ENCODE measurements at places on chromosomes 2 and 18. TPM values are rescaled to one million over a fixed set of nuclear protein-coding genes. Genes with fewer than 3 reads are reported as not detected.

- no peaks in the 10 kb centered on the region for H3K27me3 ChIP-seq
- no peak overlapping the region for H3K4me3 ChIP-seq
- H3K36me3 ChIP-seq, result no peaks in the 10 kb centered on the region
- H3K27ac ChIP-seq, result no peak overlapping the region
- no peak for DNase-seq
These were observed 131.9 kb downstream of the SOX11 start for GRCh38 chr2:5824126-5824525.

The PLA2R1 gene
- polyA plus RNA-seq, result 9.9 TPM

The HOXD13 gene
- not detected for polyA plus RNA-seq

DNA sequence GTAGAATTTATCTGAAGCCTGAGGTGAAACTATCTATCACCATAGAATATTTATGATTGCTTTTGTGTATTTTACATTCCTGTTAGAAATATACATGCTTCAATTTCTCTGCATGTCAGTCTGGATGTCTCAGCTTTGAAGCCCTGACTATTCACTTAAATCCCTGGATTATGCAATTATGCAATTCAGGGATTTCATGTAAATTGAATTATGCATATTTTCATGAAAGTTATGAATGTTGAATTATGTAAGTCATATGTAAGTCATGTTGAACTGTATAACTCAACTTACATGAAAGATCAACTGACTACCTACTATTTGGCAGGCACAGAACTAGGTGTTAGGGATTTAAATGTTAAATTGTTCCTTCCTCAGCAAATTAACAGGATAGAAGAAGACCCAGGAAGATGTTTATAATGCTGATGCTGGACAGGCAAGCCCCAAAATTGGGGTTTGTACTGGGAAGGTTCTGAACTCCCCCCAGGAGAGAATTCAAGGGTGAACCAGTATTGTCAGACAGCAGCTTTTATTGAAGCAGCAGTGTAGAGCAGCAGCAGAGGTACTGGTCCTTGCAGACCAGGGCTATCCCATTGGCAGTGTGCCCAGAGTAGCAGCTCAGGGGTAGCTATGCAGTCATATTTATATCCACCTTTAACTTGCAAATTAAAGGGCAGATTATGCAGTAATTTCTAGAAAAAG lies 236.5 kb downstream of the ZNF804A start:
- H3K4me1 ChIP-seq, result no peaks in the 10 kb centered on the region
- H3K4me3 ChIP-seq, result no peak overlapping the region
- no peaks in the 10 kb centered on the region for H3K36me3 ChIP-seq
- H3K27ac ChIP-seq, result no peak overlapping the region
- H3K27me3 ChIP-seq, result no peaks in the 10 kb centered on the region

- H3K27ac ChIP-seq, result no peak overlapping the region
- no peaks in the 10 kb centered on the region for H3K36me3 ChIP-seq
- H3K4me3 ChIP-seq, result no peak overlapping the region
- H3K4me1 ChIP-seq, result no peaks in the 10 kb centered on the region
These were observed 381.0 kb upstream of the CNTNAP5 start for GRCh38 chr2:123644053-123644452.

The CYP26B1 gene
- polyA plus RNA-seq, result 1.5 TPM

DNA sequence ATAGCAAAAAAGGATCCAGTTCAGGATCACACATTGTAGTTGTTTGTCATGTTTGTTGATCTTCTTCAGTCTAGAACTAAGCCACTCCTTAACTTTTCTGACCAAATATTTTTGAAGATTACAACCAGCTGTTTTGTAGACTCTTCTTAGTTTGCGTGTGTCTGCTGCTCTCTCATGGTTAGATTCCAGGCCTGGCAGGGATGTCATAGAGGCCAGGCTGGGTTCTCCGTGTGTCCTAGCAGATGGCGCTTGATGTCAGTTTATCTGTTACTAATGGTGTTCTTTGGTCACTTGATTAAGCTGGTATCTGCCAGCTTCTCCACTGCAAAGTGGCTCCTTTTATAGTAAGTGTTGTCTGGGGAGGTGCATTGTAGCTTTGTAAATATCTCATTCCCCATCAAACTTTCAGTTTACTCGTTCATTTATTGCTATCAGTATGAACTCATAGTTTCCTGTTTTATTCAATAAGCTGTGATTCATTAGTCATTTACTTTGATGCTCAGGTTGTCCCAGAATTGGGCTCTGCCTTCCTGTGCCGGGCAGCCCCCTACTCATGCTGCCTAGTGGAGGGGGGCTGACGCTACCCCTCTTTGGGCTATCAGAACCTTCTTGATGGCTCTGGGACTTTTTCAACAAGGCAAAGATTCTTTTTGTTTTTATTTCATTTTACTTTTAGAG lies 42.1 kb downstream of the GRHL1 start:
- H3K27me3 ChIP-seq, result no peaks in the 10 kb centered on the region
- H3K27ac ChIP-seq, result no peak overlapping the region
- H3K4me3 ChIP-seq, result no peak overlapping the region
- H3K36me3 ChIP-seq, result no peaks in the 10 kb centered on the region
- H3K4me1 ChIP-seq, result peaks cover 3% of the 10 kb centered on the region

The LYPD1 gene
- polyA plus RNA-seq, result 1.6 TPM

The DAW1 gene
- polyA plus RNA-seq, result 0.17 TPM

The SULT1C4 gene
- 17.6 TPM for polyA plus RNA-seq

DNA sequence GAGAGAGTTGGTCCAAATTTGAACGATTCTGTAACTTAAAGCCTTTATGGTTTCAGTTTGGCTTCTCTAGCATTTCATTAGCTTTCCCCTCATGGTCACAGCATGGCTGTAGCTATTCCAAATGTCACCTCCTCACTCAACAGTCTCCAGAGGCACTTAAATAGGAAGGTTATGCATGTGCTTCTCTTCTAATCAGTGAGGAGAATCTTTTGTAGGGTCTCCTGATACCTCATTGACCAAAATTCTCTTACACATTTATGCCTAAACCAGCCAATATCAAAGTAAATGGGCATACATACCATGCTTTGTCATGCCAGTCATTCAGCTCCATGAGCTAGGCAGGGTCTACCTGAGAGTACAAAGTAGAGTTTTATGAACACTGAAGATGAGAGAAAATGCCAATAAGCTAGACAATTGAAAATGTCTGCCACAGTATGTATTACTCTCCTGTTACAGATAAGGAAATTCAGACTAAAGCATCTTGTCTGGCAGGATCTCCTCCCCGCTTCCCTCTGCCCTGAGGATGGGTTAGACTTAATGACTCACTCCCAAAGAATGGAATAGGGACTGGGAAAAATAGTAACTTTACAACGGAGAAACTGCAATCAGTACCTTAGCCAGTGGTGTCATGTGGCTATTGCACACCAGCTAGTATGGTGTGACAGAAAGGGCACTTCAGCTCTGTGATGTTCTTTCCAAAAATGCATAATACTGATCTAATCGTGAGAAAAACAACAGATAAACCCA lies 15.4 kb downstream of the DSG2 start:
- no peaks in the 10 kb centered on the region for H3K36me3 ChIP-seq
- H3K4me3 ChIP-seq, result no peak overlapping the region
- H3K4me1 ChIP-seq, result peaks cover 5% of the 10 kb centered on the region
- no peaks in the 10 kb centered on the region for H3K27me3 ChIP-seq
- no peak for DNase-seq

DNA sequence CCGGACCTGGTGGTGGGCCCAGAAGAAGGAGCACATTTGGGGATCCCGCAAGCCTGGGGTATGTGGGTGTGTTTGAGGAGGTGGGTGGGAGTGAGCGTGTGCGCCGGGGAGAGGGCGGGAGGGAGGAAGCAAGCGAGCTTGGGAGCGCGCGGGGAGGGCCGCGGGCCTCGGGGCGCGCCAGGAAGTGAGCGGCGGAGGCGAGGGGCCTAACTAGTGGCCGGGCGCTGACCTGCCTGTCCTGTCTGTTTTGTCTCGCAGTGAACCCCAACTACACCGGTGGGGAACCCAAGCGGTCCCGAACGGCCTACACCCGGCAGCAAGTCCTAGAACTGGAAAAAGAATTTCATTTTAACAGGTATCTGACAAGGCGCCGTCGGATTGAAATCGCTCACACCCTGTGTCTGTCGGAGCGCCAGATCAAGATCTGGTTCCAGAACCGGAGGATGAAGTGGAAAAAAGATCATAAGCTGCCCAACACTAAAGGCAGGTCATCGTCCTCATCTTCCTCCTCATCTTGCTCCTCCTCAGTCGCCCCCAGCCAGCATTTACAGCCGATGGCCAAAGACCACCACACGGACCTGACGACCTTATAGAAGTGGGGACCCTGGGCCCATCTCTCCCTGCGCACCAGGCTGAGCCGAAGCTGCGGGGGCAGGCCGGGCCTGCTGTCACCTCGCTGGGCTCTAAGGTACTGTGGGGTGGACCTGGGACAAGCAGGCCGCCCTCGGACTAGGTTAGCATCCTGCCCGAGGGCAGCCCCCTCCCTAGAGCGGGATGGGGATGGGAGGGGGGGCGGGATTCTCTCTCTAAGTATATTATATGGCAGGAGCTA lies 1.2 kb downstream of the HOXD4 start:
- H3K27me3 ChIP-seq, result no peaks in the 10 kb centered on the region
- no peak overlapping the region for H3K27ac ChIP-seq
- no peak for DNase-seq
- peak overlapping the region; percentile 36 for H3K4me3 ChIP-seq

The COL5A2 gene
- 46.8 TPM for polyA plus RNA-seq

DNA sequence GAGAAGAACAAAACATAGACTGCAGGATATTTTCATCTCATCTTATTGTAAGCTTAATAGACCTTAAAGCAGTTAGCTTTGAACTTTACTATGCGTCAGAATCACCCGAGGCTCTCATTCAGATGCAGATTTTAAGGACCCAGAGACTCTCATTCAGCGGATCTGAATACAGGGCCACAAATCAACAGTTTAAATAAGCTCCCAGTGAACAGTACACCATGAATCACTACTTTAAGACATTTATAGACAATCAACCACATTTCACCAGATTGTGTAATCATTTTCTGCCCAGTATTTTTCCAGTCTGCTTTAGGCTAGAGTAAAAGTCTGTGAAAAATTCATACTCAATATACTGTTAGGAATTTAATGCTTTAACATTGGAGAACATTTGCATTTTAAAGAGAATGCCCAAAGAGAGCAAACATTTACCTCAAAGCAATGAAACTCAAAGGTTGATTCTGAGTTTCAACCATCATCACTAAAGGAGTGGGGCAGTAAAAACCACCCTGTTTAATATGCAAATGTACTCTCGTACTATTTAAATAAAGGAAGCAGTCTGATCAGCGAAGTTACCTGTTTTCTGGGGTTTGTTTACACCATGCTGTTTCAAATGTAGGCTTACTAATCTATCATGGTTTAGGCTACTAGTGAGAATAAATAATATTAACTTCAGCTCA lies 11.0 kb upstream of the ALPK2 start:
- no peaks in the 10 kb centered on the region for H3K4me1 ChIP-seq
- no peak overlapping the region for H3K27ac ChIP-seq
- no peak for DNase-seq
- no peak overlapping the region for H3K4me3 ChIP-seq
- H3K36me3 ChIP-seq, result no peaks in the 10 kb centered on the region
- no peaks in the 10 kb centered on the region for H3K27me3 ChIP-seq

- peaks cover 6% of the 10 kb centered on the region for H3K4me1 ChIP-seq
- no peaks in the 10 kb centered on the region for H3K27me3 ChIP-seq
- no peak for DNase-seq
- no peak overlapping the region for H3K27ac ChIP-seq
- no peak overlapping the region for H3K4me3 ChIP-seq
- no peaks in the 10 kb centered on the region for H3K36me3 ChIP-seq
These were observed 240.6 kb upstream of the RAB12 start for GRCh38 chr18:8368512-8369217.

The GULP1 gene
- polyA plus RNA-seq, result 22.3 TPM

GRCh38 chr2:171667041-171667440 lies 20.2 kb upstream of the DYNC1I2 start:
- H3K4me3 ChIP-seq, result no peak overlapping the region
- no peak overlapping the region for H3K27ac ChIP-seq
- H3K4me1 ChIP-seq, result no peaks in the 10 kb centered on the region
- no peaks in the 10 kb centered on the region for H3K36me3 ChIP-seq
- DNase-seq, result no peak

- no peak overlapping the region for H3K27ac ChIP-seq
- no peaks in the 10 kb centered on the region for H3K27me3 ChIP-seq
- DNase-seq, result no peak
These were observed 169.5 kb upstream of the AGAP1 start for GRCh38 chr2:235324324-235324723.

The QPCT gene
- 17.7 TPM for polyA plus RNA-seq

DNA sequence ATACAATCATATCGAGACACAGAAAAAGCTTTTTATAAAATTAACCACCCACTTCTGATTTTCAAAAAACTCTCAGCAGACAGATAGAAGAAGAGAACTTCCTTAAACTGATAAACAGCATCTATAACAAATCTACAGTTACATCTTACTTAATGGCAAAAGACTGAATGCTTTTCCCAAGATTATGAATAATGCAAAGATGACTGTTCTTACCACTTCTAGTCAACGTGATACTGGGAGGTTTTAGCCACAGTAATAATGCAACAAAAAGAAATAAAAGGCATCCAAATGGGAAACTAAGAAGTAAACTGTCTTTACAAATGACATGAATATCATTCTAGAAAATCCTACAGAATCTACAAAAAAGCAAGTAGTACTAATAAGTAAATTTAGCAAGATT lies 58.0 kb upstream of the TMEM247 start:
- no peak overlapping the region for H3K27ac ChIP-seq
- H3K36me3 ChIP-seq, result no peaks in the 10 kb centered on the region
- DNase-seq, result no peak
- no peak overlapping the region for H3K4me3 ChIP-seq

DNA sequence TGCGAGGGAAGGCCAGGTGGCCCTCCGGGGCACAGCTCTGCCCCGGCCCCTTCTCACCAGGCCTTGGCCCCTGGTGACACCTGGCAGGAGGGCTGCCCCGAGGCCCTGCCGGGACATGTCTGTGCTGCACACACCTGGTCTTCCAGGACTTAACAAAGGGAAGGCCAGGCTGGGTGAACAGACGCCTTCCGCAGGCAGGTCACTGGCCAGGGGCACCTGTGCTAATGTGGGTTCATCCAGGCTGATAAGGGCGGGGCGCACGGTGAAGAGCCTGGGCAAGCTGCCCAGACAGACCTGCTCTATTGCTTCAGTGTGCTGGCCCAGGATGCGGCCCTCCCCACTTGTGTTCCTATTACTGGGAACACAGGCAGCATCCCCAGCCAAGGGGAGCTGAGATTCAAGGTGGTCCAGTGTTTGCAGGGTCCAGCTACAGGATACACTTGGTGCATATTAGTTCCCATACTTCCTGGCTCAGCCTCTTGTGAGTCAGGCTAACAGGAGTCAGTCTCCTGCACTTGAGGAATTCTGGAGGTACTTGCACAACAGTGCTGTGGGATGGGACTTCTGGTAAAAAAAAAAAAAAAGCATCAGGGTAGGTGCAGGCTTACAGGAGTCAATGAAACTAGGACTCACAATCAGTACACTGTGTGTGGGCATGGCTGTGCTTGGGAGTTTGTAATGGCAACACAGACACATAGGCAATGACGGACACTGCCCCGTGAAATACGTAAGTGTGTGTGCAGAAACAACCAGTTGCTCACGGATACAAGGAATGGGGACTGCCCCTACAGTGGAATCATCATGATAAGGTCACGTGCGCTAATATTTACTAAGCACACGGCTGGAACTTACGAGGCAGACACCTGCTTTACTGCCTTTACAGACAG lies 261.4 kb downstream of the TWIST2 start:
- no peaks in the 10 kb centered on the region for H3K27me3 ChIP-seq
- no peak for DNase-seq
- H3K4me3 ChIP-seq, result no peak overlapping the region
- H3K4me1 ChIP-seq, result peaks cover 16% of the 10 kb centered on the region

The SRD5A2 gene
- polyA plus RNA-seq, result 0.07 TPM

- H3K36me3 ChIP-seq, result no peaks in the 10 kb centered on the region
- H3K4me1 ChIP-seq, result no peaks in the 10 kb centered on the region
- DNase-seq, result no peak
- no peak overlapping the region for H3K27ac ChIP-seq
These were observed 37.4 kb downstream of the TMEM87B start for GRCh38 chr2:112092286-112093041.

Measured in ovary (tissue), 10 donors.